ENCODE measurements at places on chromosomes 7 and 10.

DNA sequence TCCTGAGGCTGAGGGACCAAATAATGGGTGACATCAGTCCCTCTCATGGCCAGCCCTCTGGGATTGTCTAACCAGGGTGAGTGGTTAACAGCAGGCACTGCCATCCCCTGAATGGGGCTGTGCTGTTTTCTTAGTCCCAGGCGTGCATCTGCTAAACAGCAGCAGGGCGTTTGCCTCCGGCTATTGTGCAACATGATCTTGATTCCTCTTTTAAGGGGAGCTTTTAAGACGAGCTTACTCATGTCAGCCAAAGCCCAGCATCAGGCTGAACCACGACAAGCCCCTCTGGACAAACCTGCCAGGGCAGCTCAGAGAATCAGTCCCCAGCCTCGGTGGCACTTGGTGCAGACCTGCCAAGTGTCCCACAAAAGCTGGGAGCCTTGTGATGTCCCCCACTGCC, 16.2 kb upstream of the IGFBP3 start:
- no peak for DNase-seq

DNA sequence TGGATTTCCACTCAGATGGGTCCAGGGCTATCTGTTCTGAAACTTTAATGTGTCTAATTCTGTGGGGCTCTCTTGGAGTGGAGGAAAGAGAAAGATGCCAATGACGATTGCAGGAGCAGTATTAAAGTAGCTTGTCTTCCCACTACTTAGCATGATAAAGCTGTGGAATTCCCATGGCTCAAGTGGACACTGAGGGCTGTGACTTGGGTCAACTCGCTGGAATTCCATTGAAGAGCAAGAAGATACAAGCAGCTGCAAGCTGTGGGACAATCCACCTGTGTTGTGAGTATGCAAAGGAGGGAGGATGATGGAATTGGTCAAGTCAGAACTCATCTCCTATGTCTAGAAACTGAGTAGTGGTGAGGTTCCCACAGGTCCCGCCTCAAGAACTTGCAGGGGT, 154.2 kb upstream of the MINDY3 start:
- no peak for DNase-seq

GRCh38 chr10:131777921-131778320, 122.9 kb upstream of the PPP2R2D start:
- DNase-seq, result no peak

DNA sequence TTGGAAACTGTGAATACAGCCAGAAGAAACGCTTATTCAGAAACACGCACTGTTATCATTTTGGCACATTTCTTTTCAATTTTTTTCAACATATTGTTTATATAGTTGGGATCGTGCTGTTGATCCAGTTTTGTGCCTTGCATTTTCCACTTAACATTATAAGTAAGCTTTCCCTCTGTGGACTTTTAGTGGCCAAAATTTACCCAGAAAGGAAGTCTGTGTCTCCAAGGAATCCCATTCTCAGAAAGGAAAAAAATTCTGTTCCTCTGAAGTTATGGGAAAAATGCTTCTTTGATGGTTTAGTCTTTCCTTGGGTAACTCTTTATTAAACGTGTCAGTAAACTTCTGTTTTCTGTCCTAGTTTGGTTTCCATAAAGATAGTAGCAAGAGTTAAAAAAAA, 280.0 kb downstream of the REEP3 start:
- DNase-seq, result no peak

GRCh38 chr10:49827297-49827696, 65.2 kb upstream of the OGDHL start:
- no peak for DNase-seq

GRCh38 chr7:29499932-29500331, 63.7 kb upstream of the PRR15 start:
- no peak for DNase-seq

DNA sequence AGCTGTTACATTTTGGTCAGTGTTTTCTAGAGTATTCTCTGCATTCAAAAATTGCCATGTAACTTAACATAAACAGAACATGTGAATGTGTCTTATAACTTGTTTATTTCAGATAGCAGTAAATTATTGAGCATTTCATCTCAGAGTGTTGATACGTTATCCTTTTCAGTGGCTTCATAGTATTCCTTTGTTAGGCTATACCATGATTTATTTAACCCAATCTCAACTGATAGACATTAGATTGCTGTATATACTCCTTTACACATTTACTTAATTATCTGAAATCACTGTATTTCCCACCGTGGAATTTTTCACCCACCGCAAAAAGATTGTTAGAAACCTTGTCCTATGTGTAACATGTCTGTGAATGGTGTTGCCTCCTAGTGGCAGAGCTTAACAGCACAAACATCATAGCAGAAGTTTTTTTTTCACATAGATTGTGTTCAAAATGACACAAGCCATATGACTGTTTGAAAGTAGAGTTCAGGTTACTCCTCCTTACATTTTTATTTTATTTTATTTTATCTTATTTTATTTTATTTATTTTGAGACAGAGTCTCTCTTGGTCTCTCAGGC, 21.4 kb downstream of the SLF2 start:
- DNase-seq, result no peak

DNA sequence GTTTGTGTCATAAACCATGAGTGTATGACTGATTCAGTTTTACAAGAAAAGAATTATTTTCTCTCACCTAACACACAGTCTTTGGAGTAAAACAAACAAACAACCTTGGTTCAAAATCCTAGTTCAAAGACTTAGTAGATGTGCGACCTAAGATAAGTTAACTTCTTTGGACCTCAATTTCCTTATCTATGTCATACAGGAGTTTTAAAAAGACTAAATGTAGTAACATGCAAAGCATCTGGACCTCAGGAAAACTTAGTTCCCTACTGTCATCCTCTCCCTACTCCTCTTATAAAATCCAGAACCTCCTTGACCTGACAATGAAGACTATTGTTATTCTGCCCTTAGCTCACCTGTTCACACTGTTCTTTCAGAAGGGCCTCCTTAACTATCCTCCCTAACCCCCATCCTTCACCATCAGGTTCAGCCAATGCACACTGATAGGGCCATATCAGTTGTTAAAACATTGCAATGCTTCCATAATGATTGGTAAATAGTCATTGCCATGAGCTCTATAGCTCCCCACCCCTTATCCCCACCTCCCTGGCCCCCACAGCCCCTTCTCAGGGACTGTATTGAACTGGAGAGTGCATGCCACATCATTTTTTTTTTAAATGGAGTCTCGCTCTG, 28.8 kb upstream of the CCNJ start:
- DNase-seq, result no peak

DNA sequence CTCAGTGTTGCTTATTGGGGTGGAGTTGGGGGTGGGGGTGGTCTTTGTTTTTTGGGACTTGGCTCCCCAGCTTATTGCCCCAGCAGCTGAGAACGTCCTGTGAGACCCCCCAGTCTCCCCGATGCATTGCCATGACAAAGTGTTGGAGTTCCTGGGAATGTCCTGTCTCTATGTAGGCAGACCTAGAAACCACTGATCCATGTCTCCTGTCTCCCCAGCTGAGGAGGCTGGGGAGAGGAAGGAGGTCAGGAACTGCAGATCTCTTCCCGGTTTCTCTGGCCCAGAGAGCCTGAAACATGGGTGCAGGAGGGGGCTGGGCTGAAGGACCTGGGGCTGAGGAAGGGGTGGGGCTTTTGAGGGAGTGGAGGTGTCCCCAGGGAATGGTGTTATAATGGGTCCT, 80.2 kb upstream of the GTF2IRD1 start:
- DNase-seq, result no peak

DNA sequence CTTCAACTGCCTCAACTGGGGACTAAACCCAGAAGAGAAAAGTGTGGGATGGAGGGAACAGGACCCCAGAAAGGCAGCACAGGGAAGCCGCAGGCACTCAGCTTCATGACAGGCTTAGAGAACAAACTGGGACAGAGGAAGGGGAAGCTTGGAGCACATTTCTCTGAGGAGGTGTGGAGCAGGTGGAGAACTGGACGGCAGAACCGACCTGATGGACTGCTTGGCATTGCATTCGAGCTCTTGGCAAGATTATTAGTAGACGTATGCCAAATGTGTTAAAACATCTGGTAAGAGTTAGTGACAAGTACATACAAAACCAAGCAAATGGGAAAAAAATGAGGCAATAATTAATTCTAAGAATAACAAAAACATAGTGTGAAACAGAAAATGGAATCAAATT, 335.7 kb downstream of the SFMBT2 start:
- no peak for DNase-seq

Data from stimulated activated CD4-positive, alpha-beta T cell treated with anti-CD3 and anti-CD28 coated beads, Interleukin-12 subunit alpha, Interleukin-12 subunit beta, amount 100 ng/mL, for 4 hours (primary cell).